NCI-H460 (cell line): ENCODE measurements at places on chromosomes 6 and 20. TPM values are rescaled to one million over a fixed set of nuclear protein-coding genes. Genes with fewer than 3 reads are reported as not detected.

TTBK1 gene
- not detected in 2 replicates for total RNA-seq

- DNase-seq = no peak
These were observed 16.8 kb upstream of the SDCBP2 start for GRCh38 chr20:1345756-1346093.

- no peak for DNase-seq
These were observed 155.7 kb downstream of the RIMS1 start for GRCh38 chr6:72042088-72042487.

PBOV1 gene
- total RNA-seq = not detected in 2 replicates

DNA sequence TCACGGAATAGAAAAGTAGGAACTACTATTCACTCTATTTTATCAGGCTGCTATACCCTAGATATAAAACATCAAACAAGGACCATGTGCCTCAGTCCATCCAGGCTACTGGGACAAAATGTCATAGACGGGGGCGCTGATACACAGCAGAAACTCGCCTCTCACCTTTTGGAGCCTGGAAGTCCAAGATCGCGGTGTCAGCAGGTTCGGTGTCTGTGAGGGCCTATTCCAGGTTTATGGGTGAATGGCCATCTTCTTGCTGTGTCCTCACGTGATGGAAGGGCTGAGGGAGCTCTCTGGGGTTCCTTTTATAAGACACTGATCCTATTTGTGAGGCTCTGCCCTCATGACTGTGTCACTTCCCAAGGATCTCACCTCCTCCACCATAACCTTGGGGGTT is 89.5 kb downstream of the DLL1 start:
- no peak for DNase-seq

DNA sequence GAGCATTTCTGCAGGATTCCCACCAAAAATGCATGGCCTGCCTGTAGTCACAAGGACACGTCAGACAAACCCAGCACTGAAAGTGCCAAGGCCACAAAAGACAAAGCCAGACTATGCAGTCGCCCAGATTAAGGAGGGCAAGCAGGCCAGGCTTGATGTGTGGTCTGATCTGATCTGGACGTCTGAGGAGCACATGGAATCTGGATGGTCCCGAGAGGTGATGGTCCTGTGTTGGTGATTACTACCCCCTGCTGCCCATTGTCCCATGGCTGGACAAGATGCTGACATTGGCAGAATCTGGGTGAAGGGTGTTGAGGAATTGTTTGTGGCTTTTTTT is 17.1 kb downstream of the NPEPL1 start:
- no peak for DNase-seq

GRCh38 chr20:35838205-35838604 is 66.4 kb downstream of the PHF20 start:
- no peak for DNase-seq

DNA sequence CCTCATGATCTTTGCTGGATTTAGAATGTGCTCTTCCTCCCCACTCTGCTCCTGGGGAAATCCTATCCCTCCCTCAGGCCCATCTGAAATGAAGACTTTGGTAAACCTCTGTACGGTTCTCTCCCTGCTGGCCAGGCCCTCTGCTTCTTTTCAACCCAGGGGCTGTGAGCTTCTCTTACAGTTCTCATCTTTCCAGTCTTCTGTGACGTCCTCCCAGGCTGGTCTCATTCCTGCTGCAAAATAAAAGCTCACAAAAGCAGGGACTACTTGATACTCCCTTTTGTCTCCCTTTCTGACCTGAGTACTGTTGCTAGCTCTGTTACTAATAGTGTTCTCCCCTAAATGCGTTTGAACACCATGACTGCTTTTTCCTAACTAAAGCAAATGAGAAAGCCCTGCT is 46.3 kb downstream of the UNC5CL start:
- DNase-seq = no peak

GRCh38 chr6:150925590-150925928 is 60.1 kb downstream of the MTHFD1L start:
- DNase-seq = no peak

FAM83B gene
- total RNA-seq = 0.07 TPM in 1 of 2 replicates, not detected in the other

EDN1 gene
- total RNA-seq = 12.0 and 12.8 TPM in 2 replicates

DNA sequence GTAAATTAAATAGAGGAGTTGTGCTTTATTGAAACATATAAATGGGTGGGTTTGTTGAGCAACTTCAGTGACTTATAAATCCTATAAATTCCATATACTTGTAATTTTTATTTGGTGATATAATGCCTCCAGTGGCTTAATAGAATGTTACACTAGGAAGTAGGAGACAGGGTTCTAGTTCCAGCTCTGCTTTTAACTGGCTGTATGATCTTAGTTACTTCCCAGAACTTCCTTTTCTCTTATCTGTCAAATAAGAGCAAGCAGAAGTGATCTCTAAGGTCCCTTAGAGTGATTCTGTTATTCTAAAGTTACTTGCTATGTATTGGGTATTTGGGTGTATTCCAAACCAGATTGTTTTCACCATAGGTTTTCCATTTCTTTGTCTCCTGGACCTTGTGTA is 10.2 kb downstream of the ZSCAN23 start:
- DNase-seq = no peak

- DNase-seq = no peak
These were observed 139.9 kb downstream of the KCNQ5 start for GRCh38 chr6:72761761-72762160.

- DNase-seq = no peak
These were observed 146.4 kb downstream of the AKAP7 start for GRCh38 chr6:131281471-131282270.

- no peak for DNase-seq
These were observed 97.6 kb upstream of the STMND1 start for GRCh38 chr6:17004269-17004668.

- no peak for DNase-seq
These were observed 4.8 kb downstream of the TAF4 start for GRCh38 chr20:62060631-62061541.

- no peak for DNase-seq
These were observed 3.2 kb downstream of the POLH start for GRCh38 chr6:43579171-43579570.

DNA sequence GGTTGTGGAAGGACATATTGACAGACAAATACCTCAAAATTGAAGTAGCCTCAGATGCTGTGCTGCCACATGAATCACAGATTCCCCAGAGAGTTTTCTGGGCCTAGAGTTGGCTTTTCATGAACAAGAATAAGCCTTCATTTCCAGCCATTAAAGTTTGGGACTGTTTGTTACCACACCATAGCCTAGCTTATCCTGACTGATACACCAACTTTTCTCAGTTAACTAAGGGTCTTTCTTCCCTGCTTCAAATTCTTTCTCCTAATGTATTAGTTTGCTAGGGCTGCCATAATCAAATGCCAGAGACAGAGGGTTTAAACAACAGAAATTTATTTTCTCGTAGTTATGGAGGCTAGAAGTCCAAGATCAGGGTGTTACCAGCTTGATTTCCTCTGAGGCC is 237.4 kb upstream of the ZFP64 start:
- DNase-seq = no peak

DNA sequence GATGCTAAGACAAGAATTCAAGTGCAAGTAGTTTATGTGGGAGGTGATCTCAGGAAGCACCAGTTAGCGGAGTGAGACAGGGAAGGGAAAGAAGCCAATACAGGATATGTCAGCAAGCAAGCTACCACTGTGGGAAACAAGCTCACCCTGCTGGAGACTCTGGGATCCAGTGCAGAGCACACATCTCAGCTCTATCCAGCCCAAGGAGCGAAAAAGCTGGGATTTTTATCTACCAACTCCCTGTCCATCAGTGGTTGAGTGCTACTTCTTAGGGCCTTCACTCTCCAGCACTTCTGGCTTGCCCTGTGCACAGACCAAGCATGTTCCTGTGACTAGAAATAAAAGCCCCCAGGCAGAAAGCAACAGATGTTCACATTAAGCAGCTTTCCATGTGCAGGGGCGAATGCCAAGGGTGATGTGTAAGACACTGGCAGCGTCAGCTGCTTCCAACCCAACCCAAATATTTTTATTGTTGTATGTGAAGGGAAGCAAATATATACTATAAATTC is 10.8 kb upstream of the RNF24 start:
- DNase-seq = no peak

DNA sequence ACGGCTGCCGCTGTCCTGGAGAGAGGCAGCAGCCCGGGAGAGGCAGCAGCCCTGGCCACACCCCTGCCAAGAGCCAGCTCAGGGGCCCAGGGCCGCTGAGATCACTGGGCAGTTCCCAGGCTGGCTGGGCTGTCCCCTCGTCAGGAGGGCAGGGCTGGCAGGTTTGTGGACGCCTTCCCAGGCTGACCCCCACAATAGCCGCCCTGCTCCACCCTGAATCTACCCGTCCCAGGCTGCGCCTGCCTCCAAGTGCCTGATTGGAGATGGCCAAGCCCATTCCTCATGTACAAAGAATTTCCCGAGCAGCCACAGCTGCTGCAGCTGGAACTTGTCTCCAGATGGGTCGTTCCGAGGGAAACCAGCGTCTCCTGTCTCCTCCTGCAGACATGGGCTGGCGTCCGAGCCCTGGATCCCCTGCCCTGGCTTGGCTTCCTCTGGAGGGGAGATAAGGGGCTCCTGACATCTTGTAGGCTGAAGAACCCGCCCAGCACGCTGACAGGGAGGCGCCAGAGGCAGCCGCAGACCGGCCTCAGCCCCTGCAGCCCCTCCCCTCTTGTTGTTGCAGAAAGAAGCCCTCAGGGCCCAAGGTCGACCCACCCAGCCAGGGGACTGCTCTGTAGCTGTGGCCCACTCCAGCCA is 9.4 kb upstream of the GATA5 start:
- DNase-seq = no peak

GRCh38 chr6:125431971-125432370 is 130.2 kb upstream of the HDDC2 start:
- DNase-seq = no peak

PEX3 gene
- total RNA-seq = 16.9 and 17.9 TPM in 2 replicates

DNA sequence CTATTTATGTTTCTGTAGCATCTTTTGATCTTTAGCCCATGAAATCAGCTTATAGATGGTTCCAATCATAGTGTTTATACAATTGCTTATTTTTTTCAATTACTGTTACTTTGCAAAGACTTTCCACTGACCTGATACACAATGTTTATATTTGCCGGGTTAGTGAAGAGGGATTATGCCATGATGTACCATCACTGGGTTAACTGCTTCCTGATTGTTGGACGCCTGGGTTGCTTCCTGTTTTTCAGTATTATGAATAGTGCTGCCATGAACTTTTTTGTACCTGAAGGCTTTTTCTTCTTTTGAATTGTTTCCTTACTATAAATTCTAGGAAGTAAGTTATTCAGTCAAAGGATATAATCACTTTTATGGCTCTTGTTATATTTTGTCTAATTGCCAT is 6.9 kb downstream of the MANBAL start:
- DNase-seq = no peak

- DNase-seq = no peak
These were observed 21.7 kb upstream of the BHLHE23 start for GRCh38 chr20:63028461-63028921.

DNA sequence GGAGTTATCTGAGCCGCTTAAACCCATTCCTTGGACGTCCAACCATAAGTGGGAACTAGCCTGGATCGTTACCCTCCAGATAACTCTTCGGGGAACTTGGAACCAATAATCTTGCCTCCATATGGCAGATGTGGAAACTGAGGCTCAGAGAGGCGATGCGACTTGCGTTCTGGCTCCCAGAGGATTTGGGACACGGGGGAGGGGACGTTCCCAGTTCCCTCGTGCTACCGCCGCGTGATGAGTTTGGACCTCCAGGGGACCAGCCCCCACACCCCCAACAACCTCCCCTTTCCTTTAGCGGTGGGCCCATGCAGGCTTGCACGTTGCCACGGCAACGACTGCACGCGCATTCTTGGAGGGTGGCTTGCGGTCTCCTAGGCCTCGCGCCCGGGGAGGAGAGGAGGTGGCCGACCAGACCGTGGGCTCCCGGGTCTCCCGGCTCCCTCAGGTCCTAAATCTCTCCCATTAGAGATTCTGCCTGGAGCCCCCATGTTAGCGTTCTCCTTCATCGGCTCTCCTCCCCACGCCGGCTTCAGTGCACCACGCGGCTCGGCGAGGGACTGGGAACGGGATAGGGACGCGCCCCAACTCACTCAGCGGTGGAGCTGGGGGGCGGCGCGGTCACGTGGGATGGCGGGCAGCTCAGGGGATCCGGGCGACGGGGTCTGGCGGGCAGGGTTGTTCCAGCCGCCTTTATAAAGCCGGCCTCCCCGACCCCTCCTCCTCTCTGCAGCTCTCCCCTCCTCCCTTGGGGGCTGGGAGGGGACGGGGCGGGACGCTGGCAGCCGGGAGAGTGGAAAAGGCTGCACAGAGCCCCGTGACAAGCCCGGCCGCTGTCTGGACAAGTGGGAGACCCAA is at the start of gene PLTP:
TSS of gene PLTP (minus strand) at position 670 of the 858 bp plus-strand sequence. CDS start 703 bp downstream, outside the sequence.
- DNase-seq = peak; percentile 31

- no peak for DNase-seq
These were observed 185.4 kb downstream of the PACRG start for GRCh38 chr6:162913206-162913605.

PRICKLE4 gene
- total RNA-seq = 0.40 and 1.2 TPM in 2 replicates

TRIM40 gene
- not detected in 2 replicates for total RNA-seq

GRCh38 chr20:17601957-17602356 is 32.1 kb downstream of the DSTN start:
- no peak for DNase-seq

DNA sequence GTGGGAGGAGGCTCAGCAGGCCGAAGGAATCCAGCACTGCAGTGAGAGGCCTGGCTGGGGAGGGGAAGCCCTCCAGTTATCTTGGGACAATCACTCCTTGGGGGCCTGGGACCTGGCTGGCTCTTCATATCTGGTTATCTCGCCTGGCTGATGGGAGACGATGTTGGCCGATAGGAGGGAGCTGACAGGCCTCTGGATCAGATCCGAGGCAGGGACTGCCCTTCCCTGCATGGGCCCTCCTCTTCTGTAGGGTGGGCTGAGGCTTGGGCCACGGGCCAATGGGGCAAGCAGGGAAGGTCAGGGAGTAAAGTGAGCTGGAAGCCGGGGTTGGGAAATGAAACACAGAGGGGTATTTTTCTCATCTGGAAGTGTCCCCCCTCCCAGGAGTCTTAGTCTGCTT is 25.2 kb downstream of the MANBAL start:
- DNase-seq = no peak

GRCh38 chr20:62796699-62797491 is 622 bp downstream of the MRGBP start:
- DNase-seq = no peak

TFEB gene
- 3.1 and 4.6 TPM in 2 replicates for total RNA-seq

PAX1 gene
- 0.12 and 0.54 TPM in 2 replicates for total RNA-seq

GRCh38 chr6:54267798-54268197 is 40.4 kb upstream of the TINAG start:
- DNase-seq = peak; percentile 56

DNA sequence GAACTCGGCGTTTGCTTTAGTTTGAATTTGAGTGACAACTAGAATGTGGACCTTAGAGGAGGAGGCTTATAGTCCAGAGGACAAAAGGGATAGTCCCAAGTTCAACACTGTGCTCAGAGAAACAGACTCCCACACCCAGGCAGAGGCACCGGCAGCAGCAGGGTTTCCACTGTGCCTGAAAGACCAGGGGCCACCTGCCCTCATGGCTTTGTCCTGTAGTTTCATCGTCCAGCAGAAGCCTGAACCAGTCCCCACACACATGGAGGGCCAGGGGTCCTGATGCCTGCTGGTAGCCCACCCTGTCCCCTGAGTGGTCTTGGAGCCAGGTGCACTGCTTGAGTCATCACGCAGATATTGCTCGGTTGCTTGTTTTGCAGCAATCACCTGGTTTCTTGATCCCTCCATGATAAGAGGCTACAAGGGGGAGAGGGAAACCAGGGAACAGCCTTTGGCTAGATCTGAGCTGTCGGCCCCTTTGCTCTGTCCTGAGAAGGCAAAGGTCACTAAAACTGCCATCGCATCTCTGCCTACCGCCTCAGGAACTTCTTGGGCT is 7.2 kb upstream of the ACSS1 start:
- DNase-seq = no peak
